Activated T-helper 17 cell treated with anti-CD3 and anti-CD28 coated beads, Interleukin-2, amount 50 U/mL, for 72 hours (primary cell): ENCODE measurements at places on chromosomes 2 and 18.

GRCh38 chr18:10145546-10145945 lies 231.7 kb downstream of the VAPA start:
- ATAC-seq = no peak

- no peak for ATAC-seq
These were observed 2.2 kb downstream of the CTDSP1 start for GRCh38 chr2:218401890-218402289.

GRCh38 chr2:216341121-216341520 lies 31.2 kb downstream of the MARCHF4 start:
- ATAC-seq = peak; percentile 73

DNA sequence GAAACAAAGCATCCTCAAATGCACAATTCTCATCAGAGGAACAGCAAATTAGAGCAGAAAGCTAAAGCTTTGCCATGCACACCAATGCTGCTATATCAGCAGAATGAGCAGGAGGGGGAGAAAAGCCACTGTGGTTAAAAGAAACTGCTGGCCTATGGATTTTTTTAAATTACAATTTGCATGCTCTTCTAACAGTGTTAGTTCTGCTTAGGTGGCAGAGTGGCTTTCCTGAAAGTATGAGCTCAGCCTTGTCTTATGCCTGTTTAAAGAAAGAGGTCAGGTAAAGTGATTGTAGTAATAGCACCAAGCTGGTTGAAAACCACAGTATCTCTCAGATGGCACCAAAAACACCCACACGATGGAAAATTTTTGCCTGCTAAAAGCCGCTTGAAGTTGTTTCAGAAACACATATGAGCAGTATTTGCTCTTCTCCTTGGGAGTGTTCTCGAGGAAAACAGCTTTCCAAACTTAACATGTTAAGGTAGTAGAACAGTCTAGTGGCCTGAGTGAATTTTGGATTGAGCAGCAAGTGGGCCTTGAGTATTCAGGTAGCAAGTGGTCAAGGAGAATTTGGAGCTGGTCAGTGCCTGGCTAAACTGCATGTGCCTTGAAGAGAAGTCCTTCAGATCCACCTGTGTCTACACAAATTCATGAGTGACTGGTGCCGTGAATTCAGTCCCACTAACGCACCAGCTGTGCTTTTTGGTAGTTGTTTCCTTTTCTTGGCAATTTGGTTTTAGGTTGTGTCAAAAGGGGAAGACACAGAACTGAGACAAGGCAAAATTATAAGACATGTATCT lies 19.6 kb upstream of the NDUFV2 start:
- peak; percentile 90 for ATAC-seq

- no peak for ATAC-seq
These were observed 42.8 kb upstream of the COL3A1 start for GRCh38 chr2:188931361-188931760.

- no peak for ATAC-seq
These were observed 71.8 kb downstream of the ID2 start for GRCh38 chr2:8753609-8754008.

GRCh38 chr18:711310-711656 lies 1.1 kb downstream of the ENOSF1 start:
- ATAC-seq = no peak

DNA sequence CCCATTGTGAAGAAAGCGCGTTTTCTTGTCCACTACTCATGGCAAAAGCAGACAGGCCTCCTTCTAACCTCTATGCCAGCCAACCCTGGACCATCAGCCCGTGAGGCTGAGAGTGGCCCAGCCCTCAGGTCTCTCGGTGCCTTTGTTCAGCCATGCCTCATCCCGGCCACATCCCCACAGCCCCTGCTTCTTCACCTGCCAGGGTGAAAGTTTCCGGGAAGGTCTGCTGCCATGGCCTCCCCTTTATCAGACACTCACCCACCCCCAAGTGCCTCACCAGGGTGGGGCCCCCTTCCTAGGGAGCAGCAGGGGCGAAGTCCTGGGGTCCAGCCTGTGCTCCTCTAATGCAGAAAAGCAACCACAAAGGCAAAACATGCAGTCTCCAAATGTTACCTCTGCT lies 478.4 kb upstream of the SALL3 start:
- ATAC-seq = no peak

- no peak for ATAC-seq
These were observed 382.1 kb downstream of the OSR1 start for GRCh38 chr2:18976168-18976961.
